ENCODE measurements at places on chromosomes 12 and 14. TPM values are rescaled to one million over a fixed set of nuclear protein-coding genes. Genes with fewer than 3 reads are reported as not detected.

OR4E2 gene
- total RNA-seq, result not detected

GRCh38 chr12:69321351-69321750 lies 26.8 kb upstream of the LYZ start:
- no peak for DNase-seq

- DNase-seq, result no peak
These were observed 101.4 kb upstream of the BBS10 start for GRCh38 chr12:76449583-76449982.

DNA sequence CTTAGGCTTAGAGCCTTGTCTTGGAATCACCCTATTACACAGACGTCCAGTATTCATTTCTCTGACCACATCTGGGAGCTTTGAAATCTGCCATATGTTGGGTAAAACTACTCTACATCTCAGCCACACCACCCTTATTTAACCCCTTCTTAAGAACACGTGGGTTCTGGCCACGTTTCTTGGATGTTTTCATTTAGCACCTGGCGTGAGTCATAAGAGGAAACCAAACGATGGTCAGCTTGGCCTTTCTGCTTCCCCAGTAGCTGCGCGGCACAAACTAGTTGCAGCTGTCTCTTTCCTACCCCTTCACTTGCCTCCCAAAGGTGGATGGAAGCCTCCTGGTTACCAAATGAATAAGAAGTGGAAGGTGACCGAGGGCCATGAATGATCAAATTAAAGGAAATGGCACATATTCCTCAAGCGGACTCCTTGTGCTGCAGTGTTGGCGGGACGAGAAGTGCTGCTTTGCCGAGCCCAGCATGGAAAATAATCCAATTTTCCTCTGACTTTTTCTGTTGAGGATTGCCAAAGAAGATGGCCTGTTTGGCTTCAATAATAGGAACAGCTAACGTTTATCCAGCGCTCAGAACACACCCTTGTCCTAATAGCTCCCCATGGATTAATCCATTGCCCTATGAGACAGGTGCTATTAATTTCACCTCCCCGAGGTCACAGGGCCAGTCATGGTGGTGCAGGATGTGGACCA lies 154.1 kb downstream of the ZNF664 start:
- DNase-seq, result no peak

C14orf132 gene
- total RNA-seq, result 5.7 TPM

GRCh38 chr12:113932381-113933196 lies 33.5 kb downstream of the RBM19 start:
- no peak for DNase-seq

- DNase-seq, result no peak
These were observed 371.3 kb downstream of the GRIN2B start for GRCh38 chr12:13609894-13610679.
